ENCODE measurements at places on chromosomes 3 and 15.
A peak's percentile ranks its signal among the peaks of the same experiment; 100 is the strongest.

- DNase-seq: no peak
Observed at GRCh38 chr3:13495351-13495813, 15.3 kb downstream of the HDAC11 start.

- DNase-seq: peak; percentile 91
Observed at GRCh38 chr15:101206176-101206591, 45.7 kb downstream of the CHSY1 start.

GRCh38 chr3:15291589-15292541 lies 40.5 kb downstream of the SH3BP5 start:
- peak; percentile 42 for DNase-seq

DNA sequence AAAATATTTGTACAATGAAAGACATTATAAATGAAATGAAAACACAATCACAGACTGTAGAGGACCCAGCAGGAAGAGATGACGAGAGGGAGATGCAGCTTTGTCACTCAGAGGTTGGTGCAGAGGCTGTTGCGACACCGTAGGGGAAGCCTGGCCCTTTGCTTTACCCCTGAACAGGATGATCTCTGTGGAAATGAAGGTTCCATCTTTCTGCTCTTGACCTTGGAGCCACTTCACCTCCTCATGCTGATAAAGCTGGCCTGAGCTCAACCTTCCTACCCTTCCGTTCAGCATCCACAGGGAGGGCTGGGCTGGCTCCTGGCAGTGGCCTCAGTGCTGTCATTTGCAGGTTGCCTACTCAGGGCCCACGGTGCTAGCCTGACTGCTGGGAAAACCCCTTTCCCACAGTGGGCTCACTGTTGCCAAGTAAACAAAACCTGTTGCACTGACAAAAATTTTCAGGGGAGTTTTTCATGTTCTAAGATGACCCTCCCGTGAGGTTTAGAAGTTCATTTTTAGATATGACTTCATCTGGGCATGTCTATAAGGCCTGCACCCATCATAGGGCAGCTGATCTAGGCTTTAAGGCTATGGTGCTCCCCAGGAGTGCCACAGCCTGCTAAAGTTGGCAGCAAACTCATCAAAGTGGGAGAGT lies 3.0 kb upstream of the CD80 start:
- no peak for DNase-seq

GRCh38 chr3:179045719-179046402 lies 25.7 kb downstream of the ZMAT3 start:
- DNase-seq: no peak

GRCh38 chr3:178623666-178624255 lies 87.5 kb downstream of the KCNMB2 start:
- peak; percentile 18 for DNase-seq

DNA sequence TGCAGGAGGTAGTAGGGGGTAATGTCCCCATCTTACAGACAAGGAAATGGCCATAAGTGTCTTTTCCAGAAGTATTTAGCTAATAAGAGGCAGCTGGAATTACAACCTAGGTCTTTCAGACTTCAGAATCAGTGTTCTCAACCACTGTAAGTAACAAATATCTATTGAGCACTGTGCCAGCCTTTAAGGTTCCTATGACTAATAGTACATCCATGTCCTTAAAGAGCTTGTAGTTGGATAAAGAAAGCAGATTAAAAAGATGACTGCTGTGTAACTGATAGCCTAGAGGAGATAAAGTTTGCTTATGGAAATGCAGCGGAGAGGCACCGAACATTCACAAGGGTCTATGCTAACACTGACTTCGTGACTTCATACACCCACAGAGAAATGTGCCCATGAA lies 136.0 kb downstream of the KCNMB2 start:
- DNase-seq: no peak

DNA sequence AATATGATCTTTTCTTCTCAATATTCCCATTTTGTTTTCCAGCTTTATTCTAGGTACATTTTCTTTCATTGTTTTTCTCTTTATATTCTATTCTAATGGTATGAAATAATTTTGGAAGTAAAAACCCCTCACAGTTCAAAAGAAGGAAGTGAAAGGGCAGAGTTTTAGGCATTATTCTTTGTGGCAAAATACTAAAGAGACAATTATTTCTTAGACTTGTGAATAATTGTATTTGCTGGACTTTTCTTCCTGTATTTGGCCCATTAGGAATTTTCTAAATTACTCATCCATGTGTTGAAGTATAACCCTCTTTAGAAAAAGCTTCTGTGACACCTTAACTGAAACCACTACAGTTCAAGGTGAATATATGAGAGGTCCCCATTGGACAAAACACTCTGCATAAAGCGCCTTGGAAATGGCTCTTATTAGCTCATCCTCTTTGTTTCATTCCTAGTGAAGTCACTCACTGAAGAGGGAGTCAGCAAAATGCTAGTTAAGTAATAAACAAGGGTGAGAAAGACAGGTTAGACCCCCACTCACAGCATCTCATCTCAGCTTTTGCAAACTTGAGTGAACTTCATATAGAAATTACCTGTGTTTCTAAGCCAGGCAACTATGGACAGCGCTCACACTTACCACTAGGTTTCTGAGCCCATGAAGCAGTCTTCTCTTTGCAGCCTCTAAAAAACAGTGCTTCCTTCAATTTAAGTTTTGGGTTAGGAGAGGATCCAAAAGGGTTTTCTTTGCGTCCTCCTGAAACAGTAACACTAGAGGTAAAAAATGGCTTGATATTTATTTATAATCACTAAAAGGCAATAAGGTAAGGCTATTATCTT lies 327.5 kb downstream of the ARPP21 start:
- DNase-seq: no peak

GRCh38 chr3:197584733-197585132 lies 29.0 kb upstream of the BDH1 start:
- no peak for DNase-seq

DNA sequence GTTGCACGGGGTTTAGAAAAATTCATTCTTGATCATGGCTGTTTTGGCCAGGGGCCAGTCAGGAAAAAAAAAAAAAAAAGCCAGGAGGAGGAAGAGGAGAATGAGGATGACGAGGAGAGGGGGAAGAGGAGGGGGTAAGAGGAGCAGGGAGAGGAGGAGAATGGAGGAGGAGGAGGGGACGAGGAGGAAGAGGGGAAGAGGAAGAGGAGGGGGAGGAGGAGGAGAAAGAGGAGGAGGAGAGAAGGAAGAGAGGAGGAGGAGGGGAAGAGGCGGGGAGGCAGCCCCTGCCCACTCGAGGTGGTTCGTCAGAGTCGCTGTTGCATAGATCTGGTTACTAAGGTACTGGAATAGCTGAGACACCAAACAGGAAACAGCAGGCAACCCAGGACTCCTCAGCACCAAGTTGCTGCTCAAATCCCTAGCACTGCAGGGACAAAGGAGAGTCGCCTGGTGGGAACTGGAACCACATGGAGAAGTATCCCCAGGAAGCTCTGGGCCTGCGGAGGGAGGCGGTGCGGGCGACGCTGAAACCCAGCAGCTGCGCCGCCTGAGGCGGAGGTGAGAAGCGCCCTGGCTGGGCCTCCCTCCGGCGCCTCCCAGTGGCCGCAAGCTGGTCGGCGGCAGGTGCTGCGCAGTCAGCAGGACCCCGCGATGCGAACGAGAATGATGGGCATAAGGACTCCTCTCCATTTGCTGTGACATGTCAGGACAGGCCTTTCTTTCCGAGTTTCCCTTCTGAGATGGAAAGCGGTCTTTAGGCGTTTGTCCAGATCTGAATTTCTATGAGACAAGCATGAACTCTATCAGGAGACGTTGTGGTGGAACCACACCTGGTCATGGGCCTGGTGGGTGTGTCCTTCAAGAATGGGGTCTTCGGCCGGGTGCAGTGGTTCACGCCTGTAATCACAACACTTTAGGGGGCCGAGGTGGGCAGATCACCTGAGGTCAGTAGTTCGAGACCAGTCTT lies 17.5 kb downstream of the FAM240A start:
- DNase-seq: peak; percentile 73

GRCh38 chr3:5165698-5166097 lies 21.8 kb upstream of the EDEM1 start:
- DNase-seq: no peak

- no peak for DNase-seq
Observed at GRCh38 chr3:112124907-112125607, 8.0 kb downstream of the GCSAM start.

DNA sequence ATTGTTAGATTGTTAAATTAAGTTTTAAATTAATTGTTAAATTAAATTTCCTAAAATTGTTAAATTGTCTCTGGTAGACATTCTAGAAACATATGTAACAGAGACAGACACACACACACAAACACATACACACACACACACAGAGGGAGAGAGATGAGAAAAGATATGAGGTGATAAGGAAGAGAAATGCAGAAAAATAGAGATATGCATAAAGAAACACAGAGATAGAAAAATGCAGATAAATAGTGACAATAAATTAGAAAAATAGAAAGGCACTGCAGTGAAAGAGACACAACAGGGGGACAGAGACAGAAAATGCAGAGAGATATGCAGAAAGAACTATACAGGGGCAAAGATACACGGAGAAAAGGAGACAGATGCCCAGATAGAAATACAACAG lies 25.1 kb upstream of the GOLGA8B start:
- no peak for DNase-seq

- peak; percentile 33 for DNase-seq
Observed at GRCh38 chr3:17431004-17431403, 311.4 kb downstream of the TBC1D5 start.
